ENCODE measurements at places on chromosomes 4 and X.

- DNase-seq, result no peak
Observed at GRCh38 chr4:52265781-52266525, 214.8 kb downstream of the SPATA18 start.

GRCh38 chrX:72020788-72021187 is 110.1 kb downstream of the NHSL2 start:
- no peak for DNase-seq

DNA sequence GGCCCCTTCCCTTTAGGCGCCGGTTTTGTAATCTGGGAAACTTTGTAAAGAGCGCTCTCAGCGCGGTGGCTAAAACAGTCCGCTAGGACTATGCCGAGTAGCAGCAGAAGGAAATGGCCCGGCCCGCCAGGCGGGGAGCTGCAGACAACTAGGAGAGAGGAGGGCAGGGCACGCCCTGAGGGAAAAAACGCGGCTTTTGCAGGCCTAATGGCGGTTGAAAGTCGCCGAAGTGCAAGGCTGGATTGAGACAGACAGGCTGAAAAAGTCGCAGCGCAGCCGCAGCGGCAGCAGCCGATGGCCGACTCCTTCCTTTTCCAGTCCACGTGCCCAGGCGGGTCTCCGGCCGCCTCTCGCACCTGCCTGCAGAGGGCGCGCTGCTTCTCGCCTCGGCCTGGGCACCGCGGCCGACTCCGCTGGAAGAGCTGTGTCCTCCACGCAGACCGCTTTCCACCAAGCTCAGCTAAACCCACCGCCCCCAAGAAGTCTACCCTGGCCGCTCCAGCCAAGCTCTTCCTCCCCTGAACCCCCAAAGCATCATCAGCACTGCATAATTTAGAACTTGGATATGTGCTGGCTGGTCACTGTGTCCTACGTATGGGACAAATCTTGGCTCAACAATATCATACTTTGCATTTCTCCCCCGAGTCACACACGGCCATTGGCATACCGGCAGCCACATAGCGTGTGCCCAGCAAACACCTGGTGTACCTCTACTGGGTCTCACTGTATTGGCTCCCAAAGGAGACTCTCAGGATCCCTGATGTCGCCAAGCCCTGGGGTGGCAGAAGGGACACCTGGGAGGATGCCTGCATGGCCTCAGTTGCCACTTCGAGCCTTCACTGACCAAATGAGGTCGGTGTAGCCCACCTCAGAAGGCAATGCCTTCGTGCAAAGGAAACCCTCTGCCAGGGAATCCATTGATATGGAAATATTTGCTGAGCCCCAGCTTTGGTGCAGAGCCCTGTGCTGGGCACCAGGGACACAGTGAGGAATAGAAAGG is 14.5 kb downstream of the SLC25A5 start:
- DNase-seq, result peak; percentile 7

GRCh38 chr4:171891038-171891437 is 77.8 kb downstream of the GALNTL6 start:
- no peak for DNase-seq

- no peak for DNase-seq
Observed at GRCh38 chr4:112510291-112511092, 5.5 kb downstream of the NEUROG2 start.

- no peak for DNase-seq
Observed at GRCh38 chr4:81675791-81676393, 204.2 kb upstream of the RASGEF1B start.

DNA sequence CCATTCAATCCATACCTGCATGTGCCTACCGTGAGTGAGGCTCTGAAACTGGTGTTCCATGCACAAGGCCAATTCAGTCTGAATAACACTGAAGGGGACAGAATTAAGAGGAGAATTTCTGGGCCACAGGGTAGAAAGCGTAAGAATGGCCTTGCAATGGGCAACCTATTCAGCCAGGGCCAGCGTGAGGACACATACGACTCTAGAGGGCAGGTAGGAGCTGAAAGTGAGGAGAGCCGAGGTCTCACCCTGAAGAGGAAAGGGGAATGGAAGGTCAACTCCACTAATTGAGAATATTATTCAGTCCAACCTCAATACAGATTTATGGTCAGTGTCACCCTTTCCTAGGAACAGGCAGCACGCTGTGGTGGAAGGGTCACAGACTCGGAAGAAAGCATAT is 202.2 kb downstream of the TRIML1 start:
- DNase-seq, result no peak

DNA sequence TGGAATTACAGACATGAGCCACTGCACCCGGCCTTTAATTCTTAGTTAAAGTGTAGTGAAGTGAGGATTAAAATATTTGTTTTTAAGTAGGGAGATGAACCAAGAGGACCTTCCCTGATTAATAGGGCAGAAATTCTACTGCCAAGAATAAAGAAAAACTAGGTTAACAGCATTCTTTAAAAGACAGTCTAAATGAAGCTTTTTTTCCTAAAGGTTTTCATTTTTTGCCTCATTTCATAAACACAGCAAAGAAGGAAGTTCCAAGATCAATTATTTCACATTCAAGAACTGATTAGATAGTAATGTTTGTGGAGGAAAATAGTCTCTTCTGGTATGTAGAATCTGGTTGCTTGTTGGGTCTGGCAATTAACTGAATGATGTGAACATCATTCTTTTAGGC is 112.1 kb upstream of the ARSJ start:
- DNase-seq, result no peak

DNA sequence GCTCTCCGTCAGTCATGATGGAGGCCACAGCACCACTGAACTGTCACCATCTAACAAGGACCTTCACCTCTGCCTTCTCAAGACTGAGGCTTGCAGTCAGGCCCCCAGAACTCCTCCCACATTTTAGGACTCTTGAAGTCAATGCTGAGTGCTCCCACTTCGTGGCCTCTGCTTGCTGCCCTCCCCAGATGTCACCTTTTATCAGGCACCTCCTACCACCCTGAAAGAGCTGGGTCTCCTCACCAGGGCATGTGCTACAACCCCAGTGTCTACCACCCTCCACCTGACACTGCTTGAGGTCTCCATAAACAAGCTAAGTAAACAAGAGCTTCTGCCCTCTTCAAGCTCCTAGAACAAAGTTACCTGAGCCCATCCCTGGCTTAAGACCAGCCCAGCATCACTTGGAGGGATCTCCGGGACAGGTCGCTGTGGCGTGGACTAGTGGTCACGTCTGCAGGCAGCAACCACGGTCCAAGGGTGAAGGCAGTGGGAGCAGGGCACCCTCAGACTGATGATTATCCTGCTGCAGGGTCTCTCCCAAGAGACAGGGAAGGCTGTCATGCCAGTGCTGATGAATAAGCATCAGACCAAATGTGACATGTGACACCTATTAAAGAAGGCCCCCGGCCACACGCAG is 7.7 kb upstream of the FAM53A start:
- DNase-seq, result no peak

DNA sequence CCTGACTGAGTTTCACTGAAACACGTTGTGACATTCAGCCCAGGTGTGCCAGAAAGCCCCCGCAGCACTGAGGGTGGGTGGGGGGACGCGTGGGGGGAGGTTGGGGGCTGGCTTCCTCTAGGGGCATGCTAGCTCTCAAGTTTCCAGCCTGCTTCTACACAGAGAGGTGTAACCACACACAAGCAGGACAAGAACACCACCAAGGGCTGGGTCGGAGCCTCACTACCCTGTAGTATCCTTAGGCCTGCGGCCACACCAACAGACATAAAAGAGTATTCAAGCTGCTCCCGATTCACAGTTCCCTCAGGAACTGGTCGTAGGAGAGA is 1.8 kb downstream of the USP46 start:
- DNase-seq, result no peak

- DNase-seq, result no peak
Observed at GRCh38 chrX:150238632-150239382, 124.3 kb upstream of the MAMLD1 start.

DNA sequence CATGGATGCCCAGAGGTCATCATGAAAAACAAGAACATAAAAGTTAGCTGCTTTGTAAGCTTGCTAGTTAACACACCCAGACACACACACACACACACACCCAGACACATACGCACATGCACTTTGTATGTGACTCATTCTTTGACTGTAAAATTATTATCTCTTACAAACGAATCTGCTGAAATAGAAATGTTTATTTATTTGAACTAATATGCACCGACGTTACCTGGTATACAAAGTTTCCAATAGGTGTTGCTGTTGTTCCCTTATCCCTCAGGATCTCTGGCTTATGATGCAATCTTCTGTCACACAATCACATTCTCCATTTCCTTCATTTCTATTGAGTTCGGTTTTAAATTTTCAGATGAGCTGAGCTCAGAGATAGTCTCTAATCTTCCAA is 209.3 kb downstream of the PTTG2 start:
- DNase-seq, result no peak

GRCh38 chr4:150219841-150220240 is 141.6 kb downstream of the DCLK2 start:
- no peak for DNase-seq

DNA sequence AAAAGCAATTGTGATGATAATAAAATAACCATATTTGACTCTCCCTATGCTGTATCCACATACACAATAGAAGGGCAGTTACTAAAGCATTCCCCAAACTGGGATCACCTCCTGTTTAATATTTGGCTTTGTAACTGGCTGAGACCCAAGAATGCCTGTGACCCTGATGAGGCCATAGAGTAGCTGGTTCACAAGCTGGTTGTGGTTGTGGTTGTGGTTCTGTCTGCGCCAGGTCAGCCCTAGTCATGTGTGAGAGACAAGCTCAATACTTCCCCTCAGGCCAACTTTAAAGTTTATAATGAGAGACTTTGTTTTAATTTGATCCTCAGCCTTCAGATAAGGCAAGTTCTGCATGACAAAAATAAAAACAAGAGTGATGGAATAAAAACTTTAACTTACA is 209.9 kb downstream of the PARM1 start:
- no peak for DNase-seq

- DNase-seq, result no peak
Observed at GRCh38 chrX:37796805-37797204, 16.9 kb downstream of the CYBB start.

- no peak for DNase-seq
Observed at GRCh38 chr4:186104114-186104889, at the start of gene FAM149A. Gene FAM149A (plus strand): TSS chr4:186104704.

DNA sequence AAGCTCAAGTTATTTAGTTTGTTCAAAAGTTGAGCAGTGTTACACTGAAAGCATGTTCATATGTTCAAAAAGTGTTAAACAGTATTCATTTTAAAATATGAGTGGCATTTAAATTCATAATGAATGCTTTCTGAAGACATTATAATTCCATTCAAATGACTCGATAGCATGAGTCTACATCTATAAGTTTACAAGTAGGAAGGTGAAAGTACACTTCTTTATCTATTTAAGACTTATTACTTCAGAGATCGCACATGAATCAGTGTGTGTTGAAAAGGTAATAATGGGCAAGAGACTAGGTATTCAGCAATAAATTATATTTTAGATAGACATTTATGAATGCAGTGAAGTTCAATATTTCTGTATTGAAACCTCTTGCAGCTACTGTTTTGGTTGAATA is 456.1 kb downstream of the GRXCR1 start:
- no peak for DNase-seq

DNA sequence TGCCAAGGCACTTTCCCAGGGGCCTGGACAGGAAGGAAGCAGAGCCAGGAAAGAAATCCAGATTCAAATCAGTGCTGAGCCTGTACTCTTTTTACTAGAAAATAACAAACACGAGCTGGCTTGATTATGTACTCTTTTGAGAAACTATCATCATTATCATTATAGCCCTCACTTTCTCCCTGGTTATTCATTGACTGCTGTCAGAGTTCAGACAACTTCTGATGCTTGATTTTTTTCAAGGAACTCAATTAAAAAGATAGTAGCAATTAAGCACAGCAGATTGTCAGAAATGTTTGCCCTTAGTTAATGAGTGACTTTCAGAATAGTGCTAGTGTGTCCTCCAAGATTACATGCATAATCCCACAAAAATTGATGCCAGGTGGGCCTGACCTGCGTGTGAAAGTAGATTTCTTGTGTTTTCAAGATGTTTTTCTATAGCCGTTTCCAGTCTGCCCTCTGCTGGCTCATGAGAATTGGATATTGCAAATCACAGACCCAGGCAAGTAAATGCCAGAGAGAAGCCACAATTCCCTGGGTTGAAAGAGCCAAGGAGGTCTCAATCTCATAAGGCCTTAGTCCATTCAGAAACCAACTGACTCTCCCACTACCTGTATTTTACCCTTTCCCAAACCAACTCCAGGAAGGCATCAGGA is 14.3 kb upstream of the PNPLA4 start:
- DNase-seq, result no peak

DNA sequence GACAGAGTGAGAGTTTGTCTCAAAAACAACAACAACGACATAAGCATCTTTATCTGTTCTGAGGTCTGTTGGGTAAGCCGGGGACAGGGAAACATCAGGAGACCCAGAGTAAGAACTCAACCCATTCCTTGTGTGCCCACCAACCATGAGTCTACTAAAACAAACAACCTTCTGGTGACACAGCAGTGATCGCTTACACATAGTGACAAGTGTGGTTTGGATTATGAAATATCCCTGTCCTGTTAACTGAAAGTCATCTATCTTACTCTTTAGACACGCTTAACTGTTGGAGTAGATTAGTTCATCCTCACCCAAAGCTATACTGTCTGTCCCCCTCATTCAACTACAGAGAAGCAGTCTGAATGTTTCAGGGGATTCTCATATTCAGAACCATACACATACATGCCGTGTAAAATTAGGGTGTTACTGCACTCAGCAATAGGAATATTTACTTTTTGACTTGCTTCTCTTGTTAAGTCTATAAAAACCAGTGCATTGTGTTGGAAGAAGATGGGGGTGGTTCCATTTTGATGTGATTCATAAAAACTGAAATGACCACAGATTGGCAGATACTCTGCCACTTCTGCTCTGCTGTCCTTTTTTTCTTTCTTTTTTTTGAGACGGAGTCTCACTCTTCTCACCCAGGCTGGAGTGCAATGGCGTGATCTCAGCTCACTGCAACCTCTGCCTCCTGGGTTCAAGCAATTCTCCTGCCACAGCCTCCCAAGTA is 27.4 kb downstream of the PHKA2 start:
- no peak for DNase-seq

GRCh38 chr4:123116412-123116811 is 194.0 kb upstream of the NUDT6 start:
- DNase-seq, result no peak

GRCh38 chr4:53702334-53703266 is 111.3 kb upstream of the LNX1 start:
- peak; percentile 4 for DNase-seq

DNA sequence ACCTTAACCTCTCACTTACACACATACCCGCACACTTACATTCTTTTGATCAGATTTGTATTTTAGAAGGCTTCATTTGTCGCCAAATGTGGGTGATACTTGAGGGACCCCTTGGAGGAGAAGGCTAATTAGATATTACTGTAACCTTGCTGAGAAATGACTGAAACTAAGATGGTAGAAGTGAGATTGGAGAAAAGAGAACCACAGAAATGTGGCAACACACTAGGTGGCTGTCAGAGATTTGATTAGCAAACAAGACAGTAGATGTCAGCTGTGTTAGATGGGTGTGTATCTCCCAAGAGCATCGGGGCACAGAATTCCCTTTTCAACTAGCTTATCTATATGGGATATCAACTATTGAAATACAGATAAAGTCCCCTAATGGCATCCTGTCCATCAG is 149.3 kb upstream of the FABP2 start:
- no peak for DNase-seq

GRCh38 chr4:74932832-74933561 is at the start of gene PARM1:
Gene PARM1 (plus strand): TSS chr4:74933116. CDS start chr4:74933328, 212 bp downstream.
- DNase-seq, result peak; percentile 71

All from amygdala (tissue), 56 donors.